ENCODE measurements at places on chromosomes 4 and X.

DNA sequence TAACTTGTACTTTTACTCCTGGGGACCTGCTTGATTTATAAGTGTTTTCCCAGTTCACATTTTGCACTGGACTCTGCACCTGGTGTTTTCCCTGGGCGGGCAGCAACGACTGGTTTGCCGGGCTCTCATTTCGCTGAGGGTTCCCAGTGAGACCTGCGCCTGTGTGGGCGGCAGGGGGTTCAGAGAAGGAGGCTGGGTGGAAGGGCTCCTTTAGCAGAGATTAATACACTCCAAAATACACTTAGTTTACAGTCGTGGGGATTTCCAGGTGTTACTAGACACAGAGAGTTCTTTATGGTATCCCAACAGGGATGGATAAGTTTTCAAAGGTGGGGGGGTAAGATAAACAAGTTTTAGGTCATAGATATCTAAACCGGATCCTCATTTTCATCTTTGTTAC lies 53.0 kb upstream of the SHISA3 start:
- DNase-seq: no peak

GRCh38 chr4:124065936-124066335 lies 646.6 kb downstream of the ANKRD50 start:
- no peak for DNase-seq

DNA sequence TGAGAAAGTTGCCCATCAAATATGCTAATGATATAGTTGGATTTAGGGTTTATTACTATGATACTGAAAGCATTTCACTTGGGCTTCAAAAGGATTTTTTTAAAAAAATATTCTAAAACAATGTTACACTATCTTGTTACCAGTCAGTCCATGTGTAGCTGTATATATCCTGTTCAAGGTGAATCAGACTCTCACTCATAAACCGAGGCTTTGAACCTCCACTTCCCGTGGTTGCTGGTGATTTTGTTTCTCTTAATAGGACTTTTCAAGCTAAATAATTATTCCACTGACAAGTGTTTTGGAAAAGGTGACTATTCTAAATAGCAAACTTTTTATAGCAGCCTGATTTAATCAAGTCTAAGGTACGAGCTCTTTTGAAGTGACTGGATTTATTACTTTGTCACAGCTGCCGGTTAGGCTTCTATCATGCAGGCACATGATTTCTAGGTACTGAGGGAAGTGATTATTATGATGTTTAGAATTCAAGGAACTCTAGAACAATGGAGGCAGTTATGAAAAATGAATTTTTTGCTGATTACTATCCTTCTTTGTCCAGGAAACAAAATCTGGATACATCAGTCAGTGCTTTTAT lies 287.7 kb downstream of the KCTD8 start:
- DNase-seq: no peak

- DNase-seq: no peak
These were observed 16.2 kb upstream of the ATRX start for GRCh38 chrX:77802201-77802600.

DNA sequence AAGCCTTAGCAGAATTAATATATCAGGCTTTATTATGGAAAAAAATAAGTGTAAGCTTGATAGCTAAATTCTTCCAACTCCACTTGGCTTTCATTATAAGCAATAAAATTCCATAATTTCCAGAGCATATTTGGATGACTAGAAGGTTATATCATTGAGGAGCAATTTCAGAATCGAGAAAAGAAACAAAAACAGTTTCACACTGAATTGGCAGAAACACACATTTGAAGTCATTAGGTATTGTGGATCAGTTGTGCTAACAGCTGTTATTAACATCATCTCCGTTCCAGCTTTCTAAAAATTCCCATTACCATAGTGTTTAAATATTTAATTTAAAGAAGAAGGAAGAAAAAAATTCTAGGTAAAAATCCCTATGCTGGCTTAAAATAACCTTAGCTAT lies 92.6 kb downstream of the ANTXR2 start:
- DNase-seq: no peak

DNA sequence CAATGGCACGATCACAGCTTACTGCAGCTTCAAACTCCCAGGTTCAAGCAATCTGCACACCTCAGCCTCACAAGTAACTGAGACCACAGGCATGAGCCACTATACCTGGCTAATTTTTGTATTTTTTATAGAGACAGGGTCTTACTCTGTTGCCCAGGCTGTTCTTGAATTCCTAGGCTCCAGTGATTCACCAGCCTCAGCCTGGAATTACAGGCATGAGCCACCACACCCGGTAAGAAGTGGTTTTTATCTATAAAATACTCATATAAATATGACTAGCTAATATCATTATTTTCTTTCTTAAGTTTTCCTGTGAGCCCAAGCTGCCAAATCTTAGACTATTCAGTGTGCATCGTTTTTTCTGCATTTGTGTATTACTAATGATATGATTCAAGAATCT lies 4.4 kb downstream of the SCFD2 start:
- no peak for DNase-seq

GRCh38 chrX:1075156-1075555 lies 137.3 kb downstream of the CRLF2 start:
- DNase-seq: no peak

GRCh38 chrX:31136144-31136611 lies 64.3 kb upstream of the FTHL17 start:
- DNase-seq: no peak

All from stimulated activated CD8-positive, alpha-beta memory T cell treated with anti-CD3 and anti-CD28 coated beads, Interleukin-15, amount 100 ng/mL, for 24 hours (primary cell).